Activated CD8-positive, alpha-beta memory T cell treated with anti-CD3 and anti-CD28 coated beads for 1 hour (primary cell): ENCODE measurements at places on chromosomes 1 and 21.

DNA sequence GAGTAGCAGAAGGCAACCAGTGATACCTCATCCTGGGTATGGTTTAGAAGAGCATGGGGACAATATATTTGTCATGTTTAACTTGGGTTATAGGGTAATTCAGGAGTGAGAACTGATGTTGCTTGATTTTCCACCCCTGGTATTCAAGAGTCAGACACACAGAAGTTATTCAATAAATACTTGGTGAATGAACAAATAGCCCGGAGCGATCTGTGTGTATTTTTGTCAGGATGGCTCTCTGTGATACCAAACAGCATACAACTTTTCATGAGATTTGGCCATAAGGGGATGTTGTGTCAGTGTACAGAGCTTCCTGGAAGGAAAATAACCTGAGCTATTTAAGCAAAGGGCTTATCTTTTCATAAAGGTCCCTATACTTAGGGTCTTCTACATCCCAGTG is 270.2 kb upstream of the C1orf87 start:
- DNase-seq, result no peak

- DNase-seq, result no peak
Measured at GRCh38 chr1:162680419-162681121, 48.3 kb downstream of the DDR2 start.

GRCh38 chr1:96581772-96582171 is 139.8 kb upstream of the PTBP2 start:
- DNase-seq, result no peak

DNA sequence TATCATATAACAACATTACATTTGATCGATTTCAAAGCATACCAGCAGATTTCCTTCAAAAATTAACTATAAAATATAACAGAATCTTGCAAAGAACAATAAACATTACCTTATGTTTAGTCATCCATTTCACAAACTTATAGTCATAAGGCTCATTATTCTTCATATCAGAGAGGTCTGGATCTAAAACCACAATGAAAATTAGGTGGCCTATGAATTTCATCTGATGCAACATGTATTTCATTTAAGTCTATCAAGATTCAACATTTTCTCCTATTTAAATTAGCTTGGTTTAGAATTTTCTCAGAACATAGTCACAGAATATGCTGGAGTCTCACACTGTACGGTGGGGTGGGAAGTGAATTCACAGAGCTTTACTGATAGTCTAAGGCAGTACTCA is 49.2 kb downstream of the KYAT3 start:
- no peak for DNase-seq

DNA sequence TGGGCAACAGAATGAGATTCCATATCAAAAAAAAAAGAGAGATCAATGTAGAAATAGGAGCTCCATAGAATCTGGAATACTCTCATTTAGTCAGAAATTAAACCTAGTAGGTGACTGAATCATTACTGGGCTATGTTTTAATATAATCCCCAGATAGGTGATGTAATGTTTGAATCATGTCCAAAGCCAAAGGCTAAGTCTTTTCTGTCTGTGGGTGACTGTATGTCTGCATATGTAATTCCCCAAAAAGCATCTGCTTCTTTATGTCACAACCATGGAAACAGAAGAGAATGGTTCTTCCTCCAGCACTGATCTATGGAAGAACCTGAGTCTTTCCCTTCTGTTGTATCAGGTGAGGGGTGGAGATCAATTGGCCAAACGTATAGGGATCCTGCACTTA is 5.8 kb downstream of the LAMC2 start:
- no peak for DNase-seq

GRCh38 chr1:95620076-95620475 is 386.1 kb downstream of the RWDD3 start:
- DNase-seq, result no peak

- no peak for DNase-seq
Measured at GRCh38 chr1:149915429-149916192, 2.0 kb downstream of the SV2A start.
